ENCODE measurements at places on chromosomes 1 and 21.

DNA sequence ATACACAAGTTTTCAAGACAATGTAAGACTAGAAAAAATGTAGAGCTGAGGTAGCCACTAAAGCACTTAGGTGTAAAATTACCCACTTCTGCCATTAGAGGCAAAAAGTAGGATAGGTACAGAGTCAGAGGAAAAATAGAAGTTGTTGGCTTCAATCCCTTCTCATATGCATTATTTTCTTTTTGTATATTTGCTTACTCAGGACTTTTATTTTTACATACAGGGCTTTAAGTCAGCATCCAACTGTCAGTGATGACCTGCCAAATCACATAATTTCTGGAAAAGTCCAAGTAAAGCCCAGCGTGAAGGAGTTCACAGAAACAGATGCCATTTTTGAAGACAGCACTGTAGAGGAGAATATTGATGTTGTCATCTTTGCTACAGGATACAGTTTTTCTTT is 211.0 kb upstream of the POGK start:
- no peak for DNase-seq

DNA sequence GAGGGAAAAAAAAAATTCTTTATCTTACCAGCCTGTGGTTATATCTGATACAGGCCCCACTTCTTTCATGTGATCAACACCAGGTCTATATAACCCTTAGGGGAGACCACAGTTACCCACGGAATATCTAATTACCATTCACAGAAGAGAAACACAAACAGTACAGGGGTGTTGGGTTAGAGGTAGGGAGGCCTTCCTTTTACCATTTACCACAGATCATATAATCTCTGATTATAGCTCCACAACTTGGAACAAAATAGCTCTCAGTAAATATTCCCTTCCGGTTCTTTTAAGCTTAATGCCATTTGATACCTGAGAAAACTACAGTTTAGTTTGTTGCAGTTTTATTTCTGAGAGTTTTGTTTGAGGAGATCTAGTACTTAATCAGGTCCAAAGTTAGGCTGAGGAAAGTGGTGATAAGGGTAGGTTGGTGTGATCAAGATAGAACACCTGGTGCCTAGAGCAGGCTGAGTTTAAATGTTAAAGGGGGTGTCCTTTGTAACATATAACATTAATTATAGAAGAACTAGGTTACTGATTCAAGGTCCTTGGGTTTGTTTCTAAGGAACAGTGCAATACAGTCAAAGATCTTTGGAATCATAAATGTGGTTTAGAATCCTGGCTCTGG is 14.1 kb downstream of the EPB41 start:
- no peak for DNase-seq

GRCh38 chr1:211637066-211637465 is 38.4 kb downstream of the NEK2 start:
- DNase-seq = no peak

- DNase-seq = no peak
These were observed 253.8 kb upstream of the HOOK1 start for GRCh38 chr1:59560807-59561450.

DNA sequence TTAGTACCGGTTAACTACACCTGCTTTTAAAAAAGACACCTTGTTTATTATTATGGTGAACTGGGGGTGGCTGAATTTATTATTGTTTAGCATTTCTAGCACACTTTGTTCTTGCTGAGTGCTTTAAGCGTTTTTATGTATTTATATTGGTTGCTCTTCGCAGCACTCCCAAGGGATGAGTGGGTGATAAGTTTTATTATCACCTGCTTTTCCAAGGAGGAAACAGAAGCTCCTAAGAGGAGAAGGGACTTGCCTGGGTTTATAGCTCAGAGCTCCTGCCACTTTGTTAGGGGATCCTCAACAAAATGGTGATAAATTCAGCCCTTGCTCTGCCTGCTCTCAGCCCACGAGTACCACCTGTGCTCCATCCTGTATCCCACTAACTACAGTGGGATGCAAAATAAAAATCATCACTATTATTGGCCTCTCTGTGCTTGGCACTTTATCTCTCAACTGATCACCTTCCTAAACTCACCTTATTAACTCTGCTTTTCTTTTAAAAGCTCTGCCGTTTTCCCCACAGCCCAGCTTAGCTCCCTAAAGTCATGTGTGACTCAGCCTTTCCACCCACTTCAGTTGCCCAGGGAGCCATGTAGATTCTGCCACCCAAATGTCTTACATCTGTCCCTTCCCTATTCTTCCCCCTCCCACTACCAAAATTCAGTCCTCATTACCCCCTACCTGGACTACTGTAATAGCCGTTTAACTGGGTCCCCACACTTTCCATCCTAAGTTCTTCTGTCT is 44.5 kb downstream of the BCL9 start:
- no peak for DNase-seq

DNA sequence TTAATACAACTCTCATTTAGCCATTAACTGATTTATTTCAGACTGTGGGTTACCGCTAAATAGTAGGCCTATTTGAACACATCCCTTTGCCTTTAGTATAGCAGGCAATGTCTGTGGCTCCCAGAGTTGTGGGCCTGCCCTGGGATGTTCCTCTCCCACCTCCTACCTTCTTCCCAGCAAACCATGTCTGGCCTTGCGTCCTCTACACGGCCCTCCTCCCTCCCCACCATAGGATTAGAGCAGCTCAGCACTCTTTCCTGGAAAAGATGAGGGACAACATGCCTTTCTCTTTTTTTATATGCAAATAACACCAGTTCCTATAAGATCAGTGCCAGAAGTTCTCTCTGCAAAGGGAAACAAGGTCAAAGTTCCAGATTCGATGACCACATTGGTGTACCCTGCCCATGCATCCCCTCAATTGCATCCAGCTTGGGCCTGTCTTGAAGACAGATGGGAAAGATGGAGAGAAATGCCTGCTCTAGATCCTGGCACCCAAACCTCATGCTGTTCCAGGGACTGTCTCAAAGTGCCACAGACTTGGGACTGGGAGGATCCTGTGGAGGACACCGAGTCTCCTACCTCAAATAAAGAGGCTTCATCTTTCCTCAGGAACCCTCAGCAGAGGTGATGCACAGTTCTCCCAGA is 57.2 kb downstream of the CD46 start:
- DNase-seq = no peak

DNA sequence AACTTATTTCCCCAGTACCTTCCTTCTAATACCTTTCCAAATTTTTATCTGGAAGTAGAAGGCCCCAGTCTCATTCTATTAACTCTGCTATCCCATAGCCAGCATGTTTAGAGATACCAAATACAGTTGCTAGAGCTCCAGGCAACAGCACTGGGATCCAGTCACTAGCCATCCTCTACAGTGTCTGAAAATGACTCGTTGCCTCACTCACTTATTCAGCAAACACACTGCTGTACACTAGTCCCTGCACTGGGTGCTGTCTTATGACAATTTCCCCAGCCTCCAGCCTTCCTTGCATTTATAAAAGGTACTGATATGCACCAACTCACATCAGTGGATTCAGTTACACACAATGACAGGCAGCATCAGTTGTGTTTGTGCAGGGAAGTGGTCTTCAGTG is 179.0 kb downstream of the DSCAM start:
- DNase-seq = no peak

GRCh38 chr1:65036570-65037051 is 70.3 kb upstream of the JAK1 start:
- DNase-seq = no peak

GRCh38 chr21:39800311-39800710 is 55.3 kb downstream of the IGSF5 start:
- no peak for DNase-seq

DNA sequence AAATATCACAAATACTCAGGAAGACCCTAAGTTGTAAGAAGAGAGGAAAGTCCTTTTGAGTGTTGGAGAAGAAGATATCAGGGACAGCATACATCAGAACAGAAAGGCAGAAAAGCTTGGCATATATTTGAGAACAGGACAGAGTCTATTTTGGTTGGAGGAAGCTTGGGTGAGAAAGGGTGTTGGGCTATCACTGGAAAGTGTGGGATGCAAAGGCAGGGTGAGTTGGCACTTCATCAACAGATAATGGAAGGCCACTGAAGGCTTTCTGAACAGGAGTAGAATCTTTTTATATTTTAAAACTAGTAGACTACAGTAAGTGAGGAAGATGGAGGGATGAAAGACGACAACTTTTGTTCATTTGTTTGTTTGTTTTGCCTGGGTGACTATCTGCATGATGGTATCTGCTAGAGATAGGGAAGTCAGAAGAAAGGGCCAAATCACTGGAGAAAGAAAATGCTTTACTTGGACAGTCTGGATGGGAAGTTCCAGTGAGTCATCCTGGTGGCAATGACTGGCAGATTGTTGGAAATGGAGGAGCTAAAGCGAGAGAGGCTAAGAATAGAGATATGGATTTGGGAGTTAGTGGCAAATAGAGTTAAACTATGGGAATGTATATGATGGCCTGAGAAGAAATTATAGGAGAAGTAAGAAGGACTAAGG is 33.7 kb upstream of the KCNA2 start:
- no peak for DNase-seq

DNA sequence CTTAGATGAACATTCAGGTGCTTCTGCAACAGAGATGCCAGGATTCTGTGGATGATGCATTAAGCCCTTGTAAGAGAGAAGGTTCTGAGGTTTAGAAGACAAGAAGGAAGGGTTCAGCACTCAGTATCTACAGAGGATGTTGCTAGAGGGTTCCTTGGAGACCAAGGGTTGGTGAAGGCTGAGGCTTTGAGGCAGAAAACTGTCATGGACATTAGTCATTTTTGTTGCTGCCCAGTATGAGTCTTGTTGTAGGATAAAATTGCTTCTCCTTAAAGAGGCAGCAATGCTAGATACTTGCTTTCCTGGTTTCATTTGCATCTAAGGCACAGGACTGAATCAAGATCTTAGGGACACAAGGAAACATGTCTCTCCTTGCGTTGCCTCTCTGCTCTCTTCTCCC is 319.4 kb upstream of the NFIA start:
- no peak for DNase-seq

GRCh38 chr21:45632160-45632559 is 11.4 kb upstream of the PCBP3 start:
- no peak for DNase-seq

GRCh38 chr1:228792601-228793000 is 57.3 kb downstream of the RHOU start:
- DNase-seq = no peak

GRCh38 chr1:198150369-198150768 is 6.4 kb upstream of the NEK7 start:
- no peak for DNase-seq

DNA sequence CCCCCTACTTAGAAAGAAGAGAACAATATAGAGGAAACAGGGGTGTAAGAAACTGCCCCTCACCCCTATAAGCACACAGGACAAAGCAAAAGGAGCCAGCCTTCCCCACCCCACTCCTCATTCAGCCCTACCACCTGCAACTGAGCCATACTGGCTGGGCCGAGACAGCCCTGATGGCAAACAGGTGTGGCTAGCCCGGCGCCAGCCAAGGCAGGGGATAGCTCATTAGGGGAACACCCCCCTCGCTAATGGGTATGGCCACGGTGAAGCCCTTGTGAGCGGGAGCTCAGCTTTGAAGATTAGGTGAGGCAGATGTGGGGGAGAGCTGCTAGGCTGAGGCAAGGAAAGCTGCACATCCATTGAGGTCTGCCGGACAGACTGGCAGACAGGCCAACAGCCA is 65.5 kb downstream of the ERI3 start:
- no peak for DNase-seq

GRCh38 chr1:110393691-110394492 is 3.1 kb upstream of the SLC16A4 start:
- no peak for DNase-seq

GRCh38 chr1:29083317-29084195 is 40.1 kb downstream of the TMEM200B start:
- DNase-seq = no peak

GRCh38 chr1:27235827-27236226 is 1.4 kb downstream of the WDTC1 start:
- no peak for DNase-seq

GRCh38 chr1:11845641-11846335 is 1.8 kb downstream of the NPPA start:
- DNase-seq = no peak

DNA sequence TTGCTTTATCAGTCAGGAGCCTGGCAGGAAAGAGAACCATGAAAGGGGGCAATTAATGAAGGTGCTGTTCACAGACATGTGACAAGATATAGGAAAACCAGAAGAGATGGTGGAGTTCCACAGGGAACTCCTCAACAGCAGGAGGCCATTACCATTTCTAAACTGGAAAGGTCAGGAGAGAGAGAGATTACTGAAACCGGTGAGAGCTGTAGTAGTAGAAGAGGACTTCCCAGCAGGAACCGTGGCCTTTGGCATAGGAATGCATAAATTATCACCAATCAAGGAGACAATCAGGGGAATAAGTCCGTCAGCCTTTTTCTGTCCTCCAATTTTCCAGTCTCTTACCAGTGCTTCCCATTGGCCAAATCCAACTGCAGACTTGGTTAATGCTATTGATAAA is 23.0 kb upstream of the ABCD3 start:
- DNase-seq = no peak

- DNase-seq = no peak
These were observed 61.0 kb upstream of the NEK2 start for GRCh38 chr1:211736351-211736915.

GRCh38 chr1:151494741-151495281 is 16.4 kb upstream of the CGN start:
- no peak for DNase-seq

- no peak for DNase-seq
These were observed 384.7 kb upstream of the CXADR start for GRCh38 chr21:17128132-17128531.

DNA sequence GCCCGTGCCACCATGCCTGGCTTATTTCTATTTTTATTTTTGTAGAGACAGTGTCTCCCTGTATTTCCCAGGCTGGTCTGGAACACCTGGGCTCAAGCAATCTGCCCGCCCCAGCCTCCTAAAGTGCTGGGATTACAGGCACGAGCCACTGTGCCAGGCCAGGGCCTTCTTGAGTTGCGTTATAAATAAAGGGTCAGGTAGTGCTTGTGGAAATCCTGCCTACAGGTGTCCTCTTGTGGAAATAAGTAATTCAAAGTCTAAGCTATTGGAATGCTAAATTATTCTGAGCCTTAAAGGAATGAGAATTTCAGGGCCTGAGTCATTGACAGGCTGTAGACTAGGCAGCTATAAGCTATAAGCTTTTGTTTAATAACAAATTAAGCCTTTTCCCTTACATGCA is 8.1 kb upstream of the SFT2D2 start:
- no peak for DNase-seq

GRCh38 chr1:7857985-7858384 is 5.1 kb upstream of the UTS2 start:
- DNase-seq = no peak

- DNase-seq = no peak
These were observed 2.2 kb downstream of the TMEM35B start for GRCh38 chr1:34982820-34983376.

Measured in NCI-H1436 treated with DMSO at 0.1 percent for 48 hours (cell line).